Keratinocyte (primary cell): ENCODE measurements at places on chromosomes 6 and 20.

GRCh38 chr6:32522302-32523047 is 7.6 kb downstream of the HLA-DRB5 start:
- H3K4me3 ChIP-seq, result no peak overlapping the region
- H3K4me1 ChIP-seq, result no peaks in the 10 kb centered on the region
- H3K27me3 ChIP-seq, result no peaks in the 10 kb centered on the region
- no peak overlapping the region for H3K27ac ChIP-seq
- H3K36me3 ChIP-seq, result no peaks in the 10 kb centered on the region
- no peak for DNase-seq

GRCh38 chr20:61370841-61371303 is 118.8 kb downstream of the CDH4 start:
- DNase-seq, result no peak
- H3K27ac ChIP-seq, result no peak overlapping the region
- no peaks in the 10 kb centered on the region for H3K4me1 ChIP-seq

DNA sequence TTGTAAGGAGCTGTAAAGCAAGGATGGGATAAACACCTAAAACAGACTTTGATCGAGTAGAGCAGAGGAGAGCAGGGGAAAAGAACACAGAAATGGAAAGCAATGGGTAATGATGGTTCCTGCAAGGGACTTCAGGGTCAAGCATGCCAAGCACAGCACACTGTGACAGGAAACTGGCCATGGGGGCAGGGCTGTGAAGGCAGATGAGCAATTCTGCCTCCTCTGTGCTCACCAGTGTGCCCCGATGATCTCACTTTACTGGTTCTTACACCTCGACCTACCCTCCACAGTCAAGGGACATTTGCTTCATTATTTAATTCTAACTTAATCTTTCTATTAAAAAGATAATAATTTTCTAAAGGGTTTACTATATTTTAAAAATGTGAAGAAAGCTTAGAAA is 21.6 kb upstream of the MYB start:
- no peaks in the 10 kb centered on the region for H3K4me1 ChIP-seq
- no peaks in the 10 kb centered on the region for H3K27me3 ChIP-seq
- no peak for DNase-seq
- H3K36me3 ChIP-seq, result no peaks in the 10 kb centered on the region
- no peak overlapping the region for H3K27ac ChIP-seq

- H3K4me1 ChIP-seq, result peaks cover 18% of the 10 kb centered on the region
- no peak overlapping the region for H3K27ac ChIP-seq
- peak overlapping the region; percentile 7 for H3K4me3 ChIP-seq
- peaks cover 3% of the 10 kb centered on the region for H3K36me3 ChIP-seq
- no peaks in the 10 kb centered on the region for H3K27me3 ChIP-seq
Observed at GRCh38 chr6:15462717-15463525, 199.9 kb downstream of the DTNBP1 start.

DNA sequence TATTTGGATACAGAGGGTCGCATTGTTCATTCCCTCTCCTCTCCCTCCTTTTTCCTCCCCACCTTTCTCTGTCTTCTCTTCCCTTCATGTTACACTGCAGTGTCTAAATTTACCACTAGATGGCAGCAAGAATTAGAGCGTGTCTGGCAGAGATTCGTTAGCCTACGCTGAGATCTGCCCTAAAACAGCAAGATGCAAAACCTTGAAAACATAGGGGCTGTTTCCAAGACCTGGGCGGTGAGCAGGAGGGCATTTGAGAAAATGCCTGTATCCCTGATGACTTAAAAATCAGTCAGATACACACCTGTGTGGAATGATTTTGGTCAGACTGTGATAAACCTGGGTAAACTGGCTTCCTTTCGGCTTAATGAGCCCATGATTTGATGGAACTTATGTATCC is 101.5 kb upstream of the ISM1 start:
- H3K4me1 ChIP-seq, result no peaks in the 10 kb centered on the region
- H3K27ac ChIP-seq, result no peak overlapping the region
- no peaks in the 10 kb centered on the region for H3K27me3 ChIP-seq
- no peak for DNase-seq
